Keratinocyte (primary cell): ENCODE measurements at places on chromosomes 12 and 14. TPM values are rescaled to one million over a fixed set of nuclear protein-coding genes. Genes with fewer than 3 reads are reported as not detected.

Gene TOGARAM1
- 4.9 to 8.2 TPM (median 7.3 TPM) in 3 replicates for polyA plus RNA-seq

Gene HIGD1C
- polyA plus RNA-seq: not detected in 3 replicates

Gene PPFIA2
- not detected in 3 replicates for polyA plus RNA-seq

Gene TAS2R42
- polyA plus RNA-seq: not detected in 3 replicates

Gene AMHR2
- 0.04 TPM in 1 of 3 replicates, not detected in the others for polyA plus RNA-seq

Gene OTOGL
- polyA plus RNA-seq: 0.01 to 0.08 TPM (median 0.01 TPM) in 3 replicates

Gene PLD4
- 0.01 TPM in 1 of 3 replicates, not detected in the others for polyA plus RNA-seq

DNA sequence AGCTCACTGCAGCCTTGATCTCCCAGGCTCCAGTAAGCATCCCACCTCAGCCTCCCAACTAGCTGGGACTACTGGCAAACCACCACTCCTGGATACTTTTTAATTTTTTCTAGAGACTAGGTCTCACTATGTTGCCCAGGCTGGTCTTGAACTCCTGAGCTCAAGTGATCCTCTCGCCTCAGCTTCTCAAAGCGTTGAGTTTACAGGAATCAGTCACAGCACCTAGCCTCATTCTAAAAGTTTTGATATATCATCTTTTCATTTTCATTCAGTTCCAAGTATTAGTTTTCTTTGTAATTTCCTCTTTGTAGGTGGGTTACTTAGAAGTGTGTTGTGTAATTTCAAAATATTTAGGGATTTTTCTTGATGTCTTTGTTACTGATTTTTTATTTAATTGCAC is 9.6 kb downstream of the CBX5 start:
- no peak for DNase-seq

- DNase-seq: no peak
Measured at GRCh38 chr12:74066476-74066875, 471.2 kb upstream of the ATXN7L3B start.

DNA sequence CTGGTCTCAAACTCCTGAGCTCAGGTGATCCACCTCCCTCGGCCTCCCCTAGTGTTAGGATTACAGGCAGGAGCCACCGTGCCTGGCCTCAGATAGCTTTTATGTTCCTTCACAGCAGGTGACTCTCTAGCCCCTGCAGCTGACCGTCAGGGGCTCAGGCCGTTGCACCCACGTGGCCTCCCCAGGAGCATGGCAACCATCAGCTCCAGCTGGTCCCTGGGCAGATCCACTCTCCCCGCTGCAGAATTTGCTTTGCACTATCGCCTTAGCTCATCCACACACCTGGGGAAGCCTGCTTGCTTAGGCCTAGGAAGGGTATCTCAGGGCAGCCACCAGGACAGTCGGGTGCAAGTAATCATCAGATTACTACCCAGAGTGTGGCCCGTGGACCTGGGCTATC is 62.6 kb downstream of the TSPAN9 start:
- DNase-seq: no peak

- DNase-seq: no peak
Measured at GRCh38 chr12:988646-989045, 2.4 kb upstream of the ERC1 start.

DNA sequence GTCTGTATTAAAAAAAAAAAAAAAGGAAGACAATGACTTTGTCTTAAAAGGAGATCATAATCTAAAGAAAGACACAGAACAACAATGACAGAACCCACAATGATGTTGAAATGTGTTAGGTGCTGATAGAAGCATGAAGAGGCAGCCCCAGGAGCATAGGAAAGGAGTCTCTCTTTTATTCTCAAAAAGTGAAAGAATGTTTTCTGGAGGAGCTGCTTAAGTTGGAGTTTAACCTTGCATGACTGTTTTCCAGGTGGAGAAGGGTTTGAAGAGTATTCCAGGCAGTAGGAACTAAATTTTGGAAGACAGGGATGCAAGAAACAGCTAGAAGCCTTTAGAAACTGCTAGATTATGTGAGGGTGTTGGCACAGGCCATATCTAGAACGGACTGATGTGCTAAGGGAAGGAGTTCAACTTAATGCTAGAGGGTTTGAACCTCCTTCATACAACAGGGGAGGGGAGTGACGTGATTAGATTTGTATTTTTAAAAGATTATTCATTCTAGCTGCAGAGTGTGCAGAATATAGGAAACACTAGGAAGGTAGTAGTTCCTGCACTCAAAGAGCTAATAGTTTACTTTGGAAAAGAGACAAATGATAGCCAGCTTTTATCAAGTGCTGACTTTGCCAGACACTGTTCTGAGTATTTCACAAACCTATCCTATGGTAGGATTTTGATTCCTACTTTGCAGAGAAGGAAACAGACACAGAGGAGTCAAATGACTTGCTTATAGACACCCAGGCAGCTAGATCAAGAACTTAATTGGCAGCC is 4.6 kb upstream of the RPL6 start:
- no peak for DNase-seq

DNA sequence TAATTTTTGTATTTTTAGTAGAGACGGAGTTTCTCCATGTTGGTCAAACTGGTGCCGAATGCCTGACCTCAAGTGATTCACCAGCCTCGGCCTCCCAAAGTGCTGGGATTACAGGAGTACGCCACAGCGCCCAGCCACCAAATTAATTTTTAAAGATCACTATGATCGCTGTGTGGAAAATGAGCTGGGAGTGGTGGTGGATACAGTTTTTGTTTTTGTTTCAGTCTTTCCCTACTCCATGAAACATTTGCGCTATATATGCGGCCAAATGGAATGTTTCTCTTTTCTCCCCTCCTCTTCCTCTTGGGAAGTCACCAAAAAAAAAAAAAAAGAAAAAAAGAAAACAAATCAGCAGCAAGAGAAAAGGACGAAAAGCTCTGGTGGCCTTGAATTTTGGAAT is 20.8 kb upstream of the P2RX4 start:
- DNase-seq: no peak

DNA sequence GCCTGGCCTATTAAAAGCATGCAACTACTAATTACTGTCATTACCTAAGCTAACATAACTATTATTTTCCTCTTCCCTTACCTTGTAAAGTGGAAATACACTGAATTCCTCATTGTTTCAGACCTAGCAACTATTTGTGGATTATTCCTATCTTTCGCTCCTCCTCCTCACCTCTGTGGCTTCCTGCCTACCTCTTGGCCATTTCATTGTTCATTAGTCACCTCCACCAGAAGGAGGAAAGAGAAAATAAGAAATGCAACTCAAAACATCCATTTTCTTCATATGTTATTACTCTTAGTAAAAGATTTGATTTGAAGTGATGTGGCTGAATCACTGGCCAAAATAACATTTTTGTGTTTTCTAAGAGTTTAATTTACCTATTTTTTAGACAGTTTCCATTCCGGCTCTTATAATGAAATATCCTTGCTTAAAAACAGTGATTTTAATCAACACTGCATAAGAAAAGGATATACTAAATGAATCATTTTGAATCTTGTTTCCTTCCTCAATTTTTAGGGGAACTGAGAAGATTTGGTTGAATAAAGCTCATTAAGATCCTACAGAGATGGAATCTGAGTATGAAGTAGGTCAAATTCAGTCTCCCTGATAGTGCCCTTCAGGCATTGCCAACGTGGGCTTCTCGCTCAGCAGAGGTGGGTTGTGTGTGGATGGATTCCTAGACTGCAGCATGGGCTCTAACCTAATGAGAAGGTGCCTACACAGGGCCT is 27.6 kb upstream of the ARHGAP5 start:
- no peak for DNase-seq

GRCh38 chr14:68864361-68864750 is 71.5 kb upstream of the ZFP36L1 start:
- DNase-seq: no peak

GRCh38 chr12:53378222-53378621 is 1.8 kb upstream of the SP1 start:
- DNase-seq: no peak

DNA sequence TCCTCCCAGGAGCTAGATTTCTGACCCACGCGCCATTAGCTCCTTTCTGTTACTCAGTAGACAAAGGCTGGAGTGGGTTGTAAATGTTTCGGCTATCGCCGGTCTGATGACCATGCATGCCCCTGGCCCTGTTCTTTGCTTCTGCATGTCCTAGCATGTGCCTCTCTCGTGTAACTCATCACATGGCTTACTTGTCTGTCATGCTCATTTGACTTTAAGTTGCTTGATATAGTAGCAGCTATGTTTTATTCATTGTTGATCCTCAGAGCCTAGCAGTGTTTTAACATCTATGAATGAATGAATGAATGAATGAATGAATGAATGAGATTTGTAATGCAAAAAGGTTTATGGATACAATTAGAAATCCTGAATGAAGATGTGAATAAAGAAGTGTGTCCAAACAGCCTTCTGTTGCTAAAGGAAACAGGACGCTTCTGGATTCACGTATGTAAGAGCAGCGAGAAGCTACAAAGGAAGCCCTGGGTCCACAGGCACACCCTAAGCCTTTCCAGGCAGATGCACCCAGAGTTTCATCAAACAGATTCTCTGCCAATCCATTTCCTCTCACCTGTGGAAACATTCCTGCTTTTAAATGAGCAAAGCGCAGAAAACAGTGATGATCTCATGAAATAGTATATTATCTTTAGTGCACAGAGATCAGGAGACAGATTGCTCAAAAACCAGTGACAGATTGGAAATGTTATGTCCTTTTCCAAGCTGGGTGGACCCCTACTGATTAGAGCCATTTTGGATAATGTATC is 3.4 kb downstream of the GSG1 start:
- DNase-seq: peak; percentile 89
